Inflammatory macrophage treated with lipopolysaccharide for 1 hour (primary cell): ENCODE measurements at places on chromosomes 11 and 22.

DNA sequence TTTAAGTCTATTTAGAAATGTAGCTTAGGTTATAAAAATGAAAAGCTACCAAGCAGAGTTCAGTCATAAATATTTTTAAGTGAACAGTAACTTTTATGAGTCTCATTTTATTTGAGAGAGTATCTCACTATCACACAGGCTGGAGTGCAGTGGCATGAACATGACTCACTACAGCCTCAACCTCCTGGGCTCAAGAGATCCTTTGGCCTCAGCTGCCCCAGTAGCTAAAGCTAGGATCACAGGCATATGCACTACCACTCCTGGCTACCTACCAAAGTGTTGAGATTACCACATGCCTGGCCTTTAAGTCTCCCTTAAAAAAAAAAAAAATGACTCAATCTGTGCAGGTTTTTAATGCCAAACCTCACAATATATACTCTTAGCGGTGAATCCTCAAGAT lies 34.7 kb upstream of the CLNS1A start:
- DNase-seq = no peak

DNA sequence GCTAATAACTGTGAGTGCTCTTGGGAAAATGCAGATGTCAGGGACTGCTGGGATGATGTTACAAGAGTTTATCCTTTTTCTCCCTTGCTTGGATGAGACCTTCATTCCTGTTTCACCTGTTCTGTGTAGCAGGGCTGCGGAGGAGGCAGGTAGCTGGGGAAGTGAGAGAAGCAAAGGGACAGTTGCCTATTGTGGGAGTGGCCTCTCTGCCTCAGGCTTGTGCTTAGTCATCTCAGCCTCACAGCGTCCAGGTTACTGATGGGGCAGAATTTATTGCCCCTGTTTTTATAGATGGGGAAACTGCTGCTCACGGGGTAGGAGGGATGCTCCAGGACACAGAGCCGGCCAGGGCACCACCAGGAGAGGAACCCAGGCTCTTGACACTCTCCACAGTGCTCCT lies 1.7 kb downstream of the STX3 start:
- no peak for DNase-seq

DNA sequence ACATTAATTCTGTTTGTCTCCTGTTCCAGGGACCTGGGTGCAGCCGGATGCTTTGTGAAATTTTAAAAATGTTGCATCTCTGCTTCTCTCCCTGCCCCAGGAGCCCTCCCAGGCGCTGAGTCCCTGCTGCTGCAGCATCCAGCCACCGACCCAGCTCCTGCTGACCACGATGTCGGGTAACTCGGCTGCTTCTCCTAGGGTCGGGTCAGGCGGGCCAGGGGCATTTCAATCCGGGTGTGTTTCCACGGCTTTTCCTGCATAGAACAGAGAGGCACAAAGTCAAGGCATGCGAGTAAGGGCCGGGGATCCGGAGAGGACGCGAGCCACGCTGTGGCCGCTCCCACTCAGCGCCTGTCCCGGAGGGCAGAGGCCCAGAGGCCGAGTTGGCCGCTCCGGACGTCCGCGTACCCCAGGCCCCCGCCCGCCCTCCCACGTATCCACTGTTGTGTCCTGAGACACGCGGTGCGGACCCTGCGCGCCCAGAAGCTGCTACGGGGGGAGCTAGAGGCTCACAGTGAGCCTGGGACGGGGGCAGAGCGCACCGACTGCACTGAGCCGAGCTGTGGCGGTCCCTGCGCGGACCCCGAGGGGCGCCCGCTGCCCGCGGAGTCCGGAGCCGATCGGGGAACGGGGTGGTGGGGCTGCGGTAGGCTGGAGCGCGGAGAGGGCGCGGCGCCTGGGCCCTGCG lies at the start of gene POU2AF3:
Gene POU2AF3, plus strand, starts transcription at position 134 of the 688 bp plus-strand sequence. Its CDS starts 36 bp downstream, at position 170.
- DNase-seq = no peak

GRCh38 chr11:129447654-129448239 lies 72.1 kb downstream of the BARX2 start:
- DNase-seq = no peak

DNA sequence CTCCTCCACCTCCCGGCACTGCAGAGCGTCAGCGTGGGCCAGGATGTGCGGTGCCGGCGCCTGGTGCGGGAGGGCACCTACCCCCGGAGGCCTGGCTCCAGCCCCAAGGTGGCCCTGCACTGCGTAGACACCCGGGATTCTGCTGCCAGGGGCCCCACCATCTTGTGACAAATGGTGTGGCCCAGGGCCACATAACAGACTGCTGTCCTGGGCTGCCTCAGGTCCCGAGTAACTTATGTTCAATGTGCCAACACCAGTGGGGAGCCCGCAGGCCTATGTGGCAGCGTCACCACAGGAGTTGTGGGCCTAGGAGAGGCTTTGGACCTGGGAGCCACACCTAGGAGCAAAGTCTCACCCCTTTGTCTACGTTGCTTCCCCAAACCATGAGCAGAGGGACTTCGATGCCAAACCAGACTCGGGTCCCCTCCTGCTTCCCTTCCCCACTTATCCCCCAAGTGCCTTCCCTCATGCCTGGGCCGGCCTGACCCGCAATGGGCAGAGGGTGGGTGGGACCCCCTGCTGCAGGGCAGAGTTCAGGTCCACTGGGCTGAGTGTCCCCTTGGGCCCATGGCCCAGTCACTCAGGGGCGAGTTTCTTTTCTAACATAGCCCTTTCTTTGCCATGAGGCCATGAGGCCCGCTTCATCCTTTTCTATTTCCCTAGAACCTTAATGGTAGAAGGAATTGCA lies 13.5 kb downstream of the TSKU start:
- DNase-seq = no peak

GRCh38 chr22:43008509-43008908 lies 6.4 kb downstream of the PACSIN2 start:
- DNase-seq = no peak

DNA sequence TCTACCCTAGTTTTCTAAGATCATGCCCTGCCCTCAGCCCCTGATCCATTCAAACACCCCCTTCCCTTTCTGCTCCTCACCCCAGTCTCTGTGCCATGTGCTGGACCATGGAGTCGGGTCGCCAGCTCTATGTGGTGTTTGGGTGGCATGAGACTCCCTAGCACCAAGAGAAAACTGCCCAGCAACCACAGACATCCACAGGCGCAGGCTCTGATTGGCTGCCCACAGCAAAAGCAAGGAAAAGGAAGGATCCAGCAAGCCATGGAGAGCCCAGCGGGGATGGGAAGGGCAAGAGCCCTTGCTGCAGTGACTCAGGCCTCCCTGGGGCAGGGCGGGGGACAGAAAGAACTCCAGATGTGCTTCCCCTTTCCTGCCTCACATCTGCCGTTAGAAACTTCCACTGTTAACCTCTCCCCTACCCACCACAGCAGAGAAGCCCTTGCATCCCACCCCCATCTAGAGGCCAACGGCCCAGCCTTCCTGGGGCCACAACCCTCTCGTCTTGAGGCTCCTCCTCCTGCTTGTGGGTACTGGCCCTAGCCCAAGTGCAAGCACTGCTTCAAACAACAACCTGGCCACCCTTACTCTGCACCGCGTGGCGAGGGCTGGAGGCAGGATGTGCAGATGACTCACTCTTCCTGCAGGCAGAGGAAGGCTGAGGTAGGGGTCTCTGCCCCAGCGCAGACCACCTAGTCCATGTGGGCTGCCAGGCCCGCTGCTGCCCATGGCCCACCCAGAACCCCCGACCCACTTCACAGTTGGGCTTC lies 9.7 kb upstream of the AHNAK start:
- DNase-seq = peak; percentile 89

GRCh38 chr11:109851780-109852390 lies 241.3 kb upstream of the ZC3H12C start:
- DNase-seq = no peak

- no peak for DNase-seq
Measured at GRCh38 chr11:124682443-124682842, 8.7 kb downstream of the SPA17 start.

- no peak for DNase-seq
Measured at GRCh38 chr11:3046190-3046589, 11.0 kb downstream of the CARS1 start.

GRCh38 chr22:37153901-37154300 lies 4.2 kb upstream of the IL2RB start:
- DNase-seq = no peak

DNA sequence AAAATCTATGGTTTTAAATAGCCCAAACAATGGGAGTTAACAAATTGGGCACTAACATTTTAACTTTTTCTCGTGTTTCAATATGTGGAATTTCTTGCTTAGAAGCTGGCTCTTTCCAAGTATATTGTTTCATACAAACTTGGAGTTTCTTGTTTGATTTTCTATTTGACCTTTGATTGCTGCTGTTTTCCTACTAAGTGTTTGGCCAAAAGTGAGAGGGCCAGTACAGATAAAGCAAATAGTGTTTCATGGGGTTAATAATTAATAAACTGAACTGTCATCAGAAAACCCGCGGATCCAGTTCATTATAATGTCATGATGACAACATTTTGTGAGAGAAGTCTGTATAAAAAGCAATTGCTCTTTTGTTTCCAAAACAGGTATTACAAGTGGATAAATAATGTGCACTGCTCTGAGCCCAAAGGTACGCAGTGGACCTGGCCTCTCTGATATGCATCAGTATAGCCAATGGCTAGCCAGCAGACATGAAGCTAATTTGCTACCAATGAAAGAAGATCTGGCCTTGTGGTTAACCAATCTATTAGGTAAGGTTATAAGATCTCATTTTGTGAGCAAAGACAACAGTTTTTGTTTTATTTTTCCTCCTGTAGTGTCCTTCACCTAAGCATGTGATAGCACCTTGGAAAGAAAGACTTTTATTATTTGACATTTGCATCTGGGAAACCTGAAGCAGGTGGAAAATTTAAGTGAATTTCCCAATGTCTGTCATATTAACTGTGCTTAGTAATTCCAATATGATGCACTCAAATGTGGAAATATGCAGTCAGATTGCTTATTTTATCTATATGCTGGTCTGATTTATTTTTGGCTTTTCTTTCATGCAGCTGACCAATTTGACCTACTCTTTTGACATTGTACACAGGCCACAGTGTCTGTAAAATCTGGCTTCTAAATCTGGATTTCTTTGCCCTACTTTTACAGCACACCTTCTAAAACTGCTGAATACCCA lies 8.3 kb downstream of the GAS2 start:
- DNase-seq = no peak

DNA sequence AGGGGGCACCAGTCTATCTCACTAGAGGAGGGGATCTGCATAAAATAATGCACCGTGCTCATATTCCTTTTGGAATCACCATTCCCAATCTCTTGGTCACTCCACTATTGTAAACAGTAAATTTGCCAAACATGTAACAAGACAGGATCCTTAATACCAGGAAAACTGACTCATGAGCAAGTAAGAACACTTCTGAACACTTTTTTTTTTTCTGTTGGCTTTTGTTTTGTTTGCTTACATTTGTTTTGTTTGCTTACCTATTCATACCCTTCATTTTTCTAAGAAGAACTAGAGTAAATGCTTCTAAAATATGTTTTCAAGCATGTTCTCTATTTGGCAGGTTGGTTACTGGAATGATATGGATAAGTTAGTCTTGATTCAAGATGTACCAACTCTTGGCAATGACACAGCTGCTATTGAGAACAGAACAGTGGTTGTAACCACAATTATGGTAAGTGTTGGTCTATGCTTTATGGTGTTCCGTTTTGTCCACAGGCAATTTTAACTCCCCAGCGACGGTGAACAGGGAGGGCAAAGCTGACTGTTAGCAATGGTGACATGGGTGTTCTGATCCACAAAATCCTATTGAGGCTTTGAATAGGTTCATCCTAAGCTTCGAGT lies 111.8 kb downstream of the MSANTD4 start:
- no peak for DNase-seq

DNA sequence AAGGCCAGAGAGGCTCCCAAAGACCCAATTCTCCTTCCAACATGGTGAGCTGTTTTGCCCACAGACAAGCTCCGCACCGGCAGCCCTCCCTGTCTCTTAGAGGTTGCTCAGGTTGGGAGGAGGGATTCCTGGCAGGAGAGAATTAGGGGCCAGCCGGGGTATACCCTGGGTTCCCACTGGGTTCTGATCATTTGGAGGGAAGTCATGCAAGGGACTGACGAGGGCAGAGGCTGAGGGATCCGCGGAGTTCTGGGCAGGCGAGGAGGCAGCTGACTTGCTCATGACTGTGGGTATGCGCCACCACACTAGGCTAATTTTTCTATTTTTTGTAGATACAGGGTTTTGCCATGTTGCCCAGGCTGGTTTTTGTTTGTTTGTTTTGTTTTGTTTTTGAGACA lies 4.6 kb downstream of the ST3GAL4 start:
- no peak for DNase-seq

GRCh38 chr11:85595285-85595884 lies 31.8 kb downstream of the DLG2 start:
- DNase-seq = peak; percentile 56

DNA sequence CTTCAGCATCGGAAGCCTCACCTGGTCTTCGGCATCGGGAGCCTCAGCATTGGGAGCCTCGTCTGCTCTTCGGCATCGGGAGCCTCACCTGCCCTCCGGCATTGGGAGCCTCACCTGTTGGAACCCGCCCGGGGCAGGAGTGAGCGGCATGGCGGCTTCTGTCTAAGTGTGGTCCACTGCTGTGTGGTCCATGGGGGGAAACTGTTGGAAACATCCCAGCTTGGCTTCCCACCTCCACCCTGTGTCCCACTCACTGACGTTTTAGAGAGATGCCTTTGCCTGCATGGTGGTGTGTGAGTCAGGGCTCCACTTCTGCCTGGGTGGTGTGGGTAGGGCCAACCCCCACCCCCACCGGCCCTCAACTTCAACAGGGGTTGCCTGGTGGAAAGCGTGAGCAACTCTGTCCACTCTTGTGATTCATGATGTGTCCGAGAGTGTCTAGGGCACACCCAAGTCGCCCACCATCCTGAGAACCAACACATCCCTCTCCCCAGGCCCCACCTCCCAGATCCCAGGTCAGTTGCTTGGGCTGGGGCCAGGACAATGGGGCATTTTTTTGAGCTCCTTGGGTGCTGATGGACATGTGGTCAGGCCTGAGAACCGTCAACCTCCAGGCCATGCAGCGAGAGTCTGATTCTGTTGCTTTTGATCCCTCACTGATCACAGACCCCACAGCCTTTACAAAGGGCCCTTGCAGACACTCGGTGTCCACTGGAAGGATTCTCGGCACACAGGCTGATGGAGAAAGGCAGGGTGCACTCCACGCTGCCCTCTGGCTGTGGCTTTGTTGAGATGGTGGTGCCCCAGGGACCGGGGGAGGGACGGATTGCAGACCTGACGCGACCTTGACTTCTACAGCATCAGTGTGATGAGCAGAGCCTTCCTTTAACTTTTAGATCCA lies 406.7 kb downstream of the TBC1D22A start:
- no peak for DNase-seq

DNA sequence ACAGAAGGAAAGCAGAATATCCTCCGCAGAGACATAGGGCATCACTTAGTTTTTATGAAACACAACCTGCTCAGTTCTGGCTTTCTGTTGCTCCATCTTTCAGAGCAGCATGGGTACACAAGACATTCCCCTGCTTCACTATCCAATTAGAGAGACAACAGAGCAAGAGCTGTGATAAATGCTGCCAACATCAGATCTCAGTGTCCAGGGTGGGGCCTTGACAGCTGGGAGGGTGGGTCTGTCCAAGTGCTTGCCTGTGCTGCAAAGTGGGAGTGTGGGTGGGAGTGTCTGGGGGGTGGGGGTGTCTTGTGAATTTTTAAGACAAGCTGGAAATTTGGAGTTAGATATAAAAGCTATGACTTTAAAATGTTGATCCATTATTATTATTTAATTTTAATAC lies 369.6 kb downstream of the TENM4 start:
- DNase-seq = no peak
